ENCODE measurements at places on chromosomes 4 and X.
A peak's percentile ranks its signal among the peaks of the same experiment; 100 is the strongest.

- DNase-seq = no peak
Observed at GRCh38 chrX:103849558-103849957, 17.5 kb upstream of the RAB9B start.

GRCh38 chr4:156293657-156294297 lies 340.1 kb upstream of the CTSO start:
- DNase-seq = no peak

- DNase-seq = no peak
Observed at GRCh38 chrX:14386981-14387380, 142.4 kb upstream of the GLRA2 start.

DNA sequence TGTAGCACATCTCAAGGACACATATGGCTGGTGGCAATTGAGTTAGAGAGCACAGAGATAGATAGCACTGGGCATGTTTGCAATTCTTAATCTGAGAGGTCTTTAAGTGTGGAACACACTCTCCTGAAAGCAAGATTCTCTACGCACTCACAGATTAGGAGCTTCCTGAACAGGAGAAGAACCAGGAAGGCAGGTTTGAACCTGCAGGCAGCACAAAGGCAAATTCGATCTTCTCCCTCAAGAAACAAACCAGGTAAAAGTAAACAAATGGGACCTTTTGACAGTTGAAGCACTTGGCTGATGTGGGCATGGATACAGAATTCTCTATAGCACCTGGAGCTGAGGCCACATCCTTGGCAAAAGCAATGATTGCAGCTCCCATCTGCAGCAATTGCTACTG lies 24.3 kb downstream of the HS3ST1 start:
- DNase-seq = no peak

DNA sequence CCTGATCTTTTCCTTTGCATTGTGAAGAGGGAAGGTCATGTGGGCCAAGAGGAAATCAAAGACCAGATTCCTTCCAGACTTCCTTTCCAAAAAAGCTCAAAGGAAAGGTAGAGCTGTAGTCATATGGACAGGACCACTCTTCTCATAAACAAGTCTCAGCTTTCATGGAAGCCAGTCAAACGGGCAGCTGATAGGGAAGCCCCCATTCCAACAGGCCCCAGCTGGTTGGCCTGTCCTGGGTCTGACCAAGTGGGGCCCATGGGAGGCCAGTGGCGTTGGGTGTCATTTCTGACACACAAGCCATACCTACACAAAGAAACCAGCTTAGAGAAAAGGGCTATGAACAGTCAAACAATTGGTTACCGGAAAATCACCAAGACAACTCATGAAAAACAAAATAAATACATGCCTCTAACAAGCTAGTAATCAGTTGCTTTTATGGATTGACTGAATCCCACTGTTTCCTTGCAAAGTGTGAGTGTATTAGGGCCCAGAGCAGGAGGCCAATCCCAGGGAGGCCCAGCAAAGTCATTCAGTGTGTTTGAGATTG lies 149.6 kb upstream of the MAMLD1 start:
- DNase-seq = no peak

DNA sequence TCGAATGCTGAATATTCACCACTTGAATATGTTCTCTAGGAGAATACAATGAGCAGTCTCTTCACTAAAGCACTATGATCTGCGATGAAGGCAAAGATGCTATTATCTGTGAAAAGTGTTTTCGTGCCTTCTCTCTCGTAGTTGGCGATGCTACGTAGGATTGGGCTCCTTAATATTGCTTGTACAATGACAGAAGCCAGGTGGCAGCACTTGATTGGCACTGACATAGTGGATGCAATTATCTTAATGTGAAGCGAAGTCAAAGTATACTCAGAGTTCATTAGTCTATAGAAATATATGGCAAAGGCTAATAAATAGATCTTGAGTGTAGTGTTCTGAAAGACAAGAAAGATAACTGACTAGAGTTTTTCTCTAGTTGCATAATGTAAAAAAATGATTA lies 1135.7 kb upstream of the AGA start:
- no peak for DNase-seq

DNA sequence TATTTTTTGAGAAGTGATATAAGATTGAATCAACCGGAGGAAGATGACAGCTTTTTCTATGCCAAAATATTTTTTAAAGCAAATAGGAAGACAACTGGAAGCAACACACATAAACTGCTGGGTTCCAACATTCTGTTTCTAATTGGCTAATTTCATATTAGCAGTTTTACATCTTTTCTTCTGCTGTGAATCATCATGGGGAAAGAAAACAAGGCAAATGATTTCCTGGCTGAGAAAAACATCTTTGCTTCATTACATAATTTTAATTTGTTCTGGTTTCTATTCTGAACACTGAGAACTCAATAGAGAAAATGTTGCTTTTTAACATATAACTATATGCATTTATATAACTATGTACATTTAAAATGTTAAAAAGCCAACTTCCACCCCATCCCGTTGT lies 2518.5 kb downstream of the ARAP2 start:
- no peak for DNase-seq

DNA sequence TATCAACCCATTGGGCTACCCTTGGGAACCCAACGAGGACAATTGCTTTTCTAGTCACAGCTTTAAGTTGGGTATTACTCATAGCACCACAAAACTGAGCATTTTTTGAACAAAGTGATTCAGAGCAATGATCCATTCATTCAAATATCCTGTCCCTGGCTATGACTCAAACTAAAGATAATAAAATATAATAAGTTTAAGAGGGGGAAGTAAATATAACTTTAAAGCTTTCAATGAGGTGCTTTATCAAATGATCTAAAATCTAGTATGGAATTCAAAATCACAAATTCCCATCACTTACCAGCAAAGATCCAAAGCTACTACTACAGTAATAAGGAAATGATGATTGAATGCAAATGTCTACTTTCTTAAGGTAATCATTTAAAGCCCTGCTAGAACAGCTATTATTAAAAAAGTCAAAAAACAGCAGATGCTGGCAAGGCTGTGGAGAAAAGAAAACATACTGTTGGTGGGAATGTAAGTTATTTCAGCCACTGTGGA lies 39.8 kb upstream of the S100G start:
- no peak for DNase-seq

GRCh38 chrX:139287155-139287924 lies 243.2 kb upstream of the F9 start:
- no peak for DNase-seq

- DNase-seq = peak; percentile 59
Observed at GRCh38 chr4:55866290-55866907, 13.0 kb downstream of the EXOC1 start.

DNA sequence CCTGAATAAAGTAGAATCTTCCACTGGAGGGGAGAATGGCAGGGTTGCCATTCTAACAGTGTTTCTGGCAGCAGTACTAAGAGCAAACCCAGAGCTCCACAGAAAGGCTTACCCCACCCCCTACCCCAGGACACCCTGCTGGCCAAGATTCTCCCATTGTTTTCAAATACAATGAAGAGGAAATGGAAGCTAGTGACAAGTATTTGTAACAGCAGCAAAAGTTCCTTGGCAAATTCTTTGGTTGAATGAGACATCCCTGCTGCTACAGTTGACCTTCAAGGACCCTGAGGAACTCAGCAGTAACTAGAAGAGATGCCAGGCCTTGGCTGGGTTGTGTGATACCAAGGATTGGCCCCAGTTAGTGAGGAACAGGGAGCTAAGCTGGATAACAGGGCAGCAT lies 124.2 kb upstream of the DGKK start:
- no peak for DNase-seq

GRCh38 chrX:15356444-15356843 lies 21.1 kb upstream of the PIGA start:
- DNase-seq = no peak

DNA sequence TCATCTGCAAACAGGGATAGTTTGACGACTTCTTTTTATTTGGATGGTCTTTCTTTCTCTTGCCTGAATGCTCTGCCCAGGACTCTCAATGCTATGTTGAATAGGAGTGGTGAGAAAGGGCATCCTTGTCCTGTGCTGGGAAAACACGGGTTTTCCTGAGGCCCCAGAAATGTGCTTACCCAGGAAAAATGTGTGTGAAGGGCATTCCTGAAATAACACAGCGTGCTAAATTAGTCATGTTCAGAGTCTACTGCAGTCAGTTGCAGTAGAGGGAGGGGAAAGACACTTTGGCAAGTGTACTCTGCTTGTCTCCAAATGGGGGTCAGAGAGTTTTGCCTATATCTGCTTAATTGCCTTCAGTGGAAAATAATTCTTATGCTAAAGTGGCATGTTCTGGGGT lies 153.9 kb downstream of the CCNG2 start:
- no peak for DNase-seq

DNA sequence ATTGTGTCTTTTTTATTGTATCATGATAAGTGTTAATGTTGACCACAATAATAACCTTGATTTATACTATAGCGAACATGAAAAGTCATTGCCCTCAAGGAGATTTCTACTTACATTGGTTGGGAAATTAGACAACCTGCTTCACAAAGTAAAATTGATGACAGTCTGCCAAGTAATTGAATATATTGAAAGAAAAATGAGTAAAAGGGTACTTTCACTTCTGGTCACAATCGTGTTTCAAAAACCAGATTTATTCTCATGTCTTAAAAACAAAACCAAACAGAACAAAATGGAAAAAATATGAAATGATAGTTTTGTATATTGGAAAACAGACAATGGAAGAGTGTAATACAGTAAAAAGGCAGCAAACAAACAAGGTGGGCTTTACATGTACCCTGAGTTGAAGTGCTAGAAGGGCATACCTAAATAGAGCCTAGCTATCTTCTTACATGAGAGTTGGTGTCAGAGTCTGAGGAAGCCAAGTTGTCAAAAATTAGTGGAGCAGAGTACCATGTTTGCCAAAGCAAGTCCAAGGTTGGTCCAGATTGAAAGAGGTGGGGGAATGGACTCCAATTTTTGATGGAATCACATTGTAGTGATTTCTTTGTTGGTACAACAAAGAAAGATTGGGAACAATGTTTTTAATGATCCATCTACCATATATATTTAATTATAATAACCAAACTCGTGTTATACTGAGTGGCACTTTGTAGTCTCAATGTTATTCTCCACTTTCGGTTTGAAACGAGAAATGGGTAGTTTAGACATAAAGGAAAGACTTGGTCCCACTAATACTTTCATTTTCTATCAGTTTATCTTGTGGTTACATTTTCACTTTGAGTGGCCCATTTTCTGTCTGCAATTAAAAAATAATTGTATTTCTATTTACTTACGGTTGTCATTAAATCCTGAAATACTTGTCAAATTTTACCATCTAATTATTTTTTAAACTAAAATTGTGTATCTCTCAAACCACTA lies 775.6 kb downstream of the STIM2 start:
- no peak for DNase-seq

GRCh38 chr4:153074936-153075630 lies 129.2 kb upstream of the TRIM2 start:
- DNase-seq = no peak

GRCh38 chrX:79281775-79282174 lies 85.4 kb downstream of the ITM2A start:
- DNase-seq = no peak

GRCh38 chr4:6076391-6076790 lies 58.2 kb upstream of the C4orf50 start:
- no peak for DNase-seq

DNA sequence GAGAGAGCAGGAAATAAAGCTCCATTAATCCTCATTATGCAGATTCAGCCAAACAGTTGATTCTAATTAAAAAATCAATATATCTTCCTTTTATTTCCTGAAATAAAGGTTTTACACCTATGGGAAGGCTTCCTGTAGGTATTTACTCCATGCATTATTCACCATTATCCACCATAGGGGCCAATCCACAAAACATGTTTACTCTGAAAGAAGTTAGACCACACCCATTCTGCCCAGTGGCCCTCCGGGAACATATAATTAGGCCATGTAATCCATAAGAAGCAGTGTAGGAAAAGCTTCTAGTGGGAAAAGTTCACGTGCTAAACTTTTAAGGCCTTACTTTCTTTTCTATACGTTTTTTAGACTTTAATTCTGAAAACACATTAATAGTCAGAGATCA lies 57.7 kb downstream of the SAT1 start:
- no peak for DNase-seq

GRCh38 chr4:39922399-39922798 lies 55.3 kb downstream of the PDS5A start:
- no peak for DNase-seq

DNA sequence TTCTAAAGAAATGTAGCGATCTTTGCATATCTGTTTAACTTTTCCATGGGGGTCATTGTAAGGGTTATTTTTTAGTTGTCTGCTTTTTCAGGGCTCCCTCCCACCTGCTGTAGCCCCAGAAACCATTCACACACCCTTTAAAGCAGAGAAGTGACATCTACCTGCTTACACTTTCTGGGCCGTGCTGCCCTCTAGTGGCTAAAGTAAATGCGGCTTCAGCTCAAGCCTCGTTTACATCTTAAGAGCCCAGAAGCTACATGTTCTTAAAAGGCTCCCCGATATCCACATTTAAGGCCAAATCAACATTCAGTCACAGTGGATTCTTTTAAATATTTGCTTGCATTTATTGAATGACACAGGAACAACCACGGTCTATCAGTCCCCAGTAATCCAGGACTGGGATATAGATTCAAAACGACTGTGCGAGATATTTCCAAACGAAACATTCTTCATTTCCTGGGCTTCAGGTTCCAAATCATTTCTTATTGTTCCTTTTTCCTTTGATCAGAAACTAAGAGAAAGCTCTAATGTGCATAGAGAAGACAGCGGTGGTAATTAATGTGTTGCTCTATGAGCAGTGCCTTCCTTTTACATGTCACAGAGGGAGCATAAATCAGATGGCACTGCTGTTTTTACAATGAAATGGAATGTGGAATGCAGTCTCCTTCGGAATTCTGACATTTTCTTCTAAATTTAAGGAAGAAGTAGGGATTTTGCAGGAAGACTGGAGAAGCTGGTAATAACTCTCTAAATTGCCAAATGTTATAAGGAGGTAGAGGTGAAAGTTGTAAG lies 119.9 kb downstream of the RASGEF1B start:
- peak; percentile 58 for DNase-seq

DNA sequence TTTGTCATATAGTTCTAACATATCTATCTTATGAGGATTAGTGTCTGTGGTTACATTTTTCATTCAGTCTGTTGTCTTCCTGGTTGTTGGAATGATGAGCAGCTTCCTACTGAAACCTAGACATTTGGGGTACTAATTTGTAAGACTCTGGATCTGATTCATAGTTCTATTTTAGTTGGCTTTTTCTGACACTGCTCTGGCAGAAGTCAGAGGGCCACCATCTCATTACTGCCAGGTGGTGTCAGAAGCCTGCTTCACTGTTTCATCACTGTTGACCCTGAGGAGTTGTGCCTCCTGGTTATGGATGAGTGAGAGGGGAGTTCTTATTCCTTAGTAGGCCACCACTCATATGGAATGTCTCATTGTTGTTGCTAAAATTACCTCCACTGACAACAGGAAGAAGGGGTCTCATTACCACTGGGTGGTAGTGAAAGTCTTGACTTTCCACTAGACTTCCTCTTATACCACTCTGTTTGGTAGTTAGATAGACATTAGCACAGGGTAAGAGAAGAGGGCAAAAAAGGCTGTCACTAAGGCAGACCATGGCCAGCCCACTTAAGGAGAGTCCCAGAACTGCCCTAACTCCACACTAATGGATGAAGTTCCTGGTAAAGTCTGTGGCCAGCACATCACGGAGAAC lies 395.2 kb downstream of the SPOCK3 start:
- DNase-seq = no peak

Data from CD4-positive, alpha-beta T cell treated with Interleukin-15 for 4 hours (primary cell).